Upper lobe of right lung (tissue), 1 donor: ENCODE measurements at places on chromosomes 7 and 10. TPM values are rescaled to one million over a fixed set of nuclear protein-coding genes. Genes with fewer than 3 reads are reported as not detected.
A peak's percentile ranks its signal among the peaks of the same experiment; 100 is the strongest.

DNA sequence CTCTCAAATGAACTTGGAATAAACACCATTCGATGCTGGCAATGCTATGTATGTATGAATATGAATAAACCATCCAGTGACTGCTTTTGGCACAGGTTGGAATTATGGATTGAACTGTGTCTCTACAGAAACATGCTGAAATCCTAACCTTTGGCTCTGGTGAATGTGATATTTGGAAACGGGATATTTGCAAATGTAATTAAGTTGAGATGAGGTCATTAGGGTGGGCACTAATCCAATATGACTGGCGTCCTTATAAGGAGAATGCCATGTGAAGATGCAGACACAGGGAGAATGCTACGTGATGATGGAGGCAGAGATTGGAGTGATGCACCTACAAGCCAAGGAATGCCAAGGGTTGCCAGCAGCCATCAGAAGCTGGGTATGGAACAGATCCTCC is 3.4 kb upstream of the ACTR3B start:
- no peak for DNase-seq

DNA sequence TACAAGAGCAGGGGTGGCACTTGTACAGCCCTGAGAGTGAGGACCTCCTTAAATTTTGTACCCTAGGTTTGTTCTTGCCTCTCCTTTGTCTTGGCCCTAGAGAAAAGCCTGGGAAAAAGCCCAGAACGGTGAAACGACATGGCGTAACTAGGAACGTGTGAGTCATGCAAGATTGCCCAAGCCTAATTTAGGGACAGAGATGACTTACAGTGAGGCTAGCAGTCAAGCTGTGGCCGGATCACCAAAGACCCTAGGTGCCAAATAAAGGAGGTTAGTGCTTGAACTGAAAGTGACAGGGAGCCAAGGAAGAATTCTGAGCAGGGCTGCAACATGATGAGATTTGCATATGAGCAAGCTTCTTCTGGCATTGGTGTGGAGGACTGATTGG is 25.1 kb downstream of the TBXAS1 start:
- no peak for DNase-seq

CTTNBP2 gene
- 6.3 TPM for total RNA-seq

- no peak for DNase-seq
Measured at GRCh38 chr7:18939771-18940592, 177.5 kb downstream of the TWIST1 start.

LFNG gene
- total RNA-seq: 35.4 TPM

DNA sequence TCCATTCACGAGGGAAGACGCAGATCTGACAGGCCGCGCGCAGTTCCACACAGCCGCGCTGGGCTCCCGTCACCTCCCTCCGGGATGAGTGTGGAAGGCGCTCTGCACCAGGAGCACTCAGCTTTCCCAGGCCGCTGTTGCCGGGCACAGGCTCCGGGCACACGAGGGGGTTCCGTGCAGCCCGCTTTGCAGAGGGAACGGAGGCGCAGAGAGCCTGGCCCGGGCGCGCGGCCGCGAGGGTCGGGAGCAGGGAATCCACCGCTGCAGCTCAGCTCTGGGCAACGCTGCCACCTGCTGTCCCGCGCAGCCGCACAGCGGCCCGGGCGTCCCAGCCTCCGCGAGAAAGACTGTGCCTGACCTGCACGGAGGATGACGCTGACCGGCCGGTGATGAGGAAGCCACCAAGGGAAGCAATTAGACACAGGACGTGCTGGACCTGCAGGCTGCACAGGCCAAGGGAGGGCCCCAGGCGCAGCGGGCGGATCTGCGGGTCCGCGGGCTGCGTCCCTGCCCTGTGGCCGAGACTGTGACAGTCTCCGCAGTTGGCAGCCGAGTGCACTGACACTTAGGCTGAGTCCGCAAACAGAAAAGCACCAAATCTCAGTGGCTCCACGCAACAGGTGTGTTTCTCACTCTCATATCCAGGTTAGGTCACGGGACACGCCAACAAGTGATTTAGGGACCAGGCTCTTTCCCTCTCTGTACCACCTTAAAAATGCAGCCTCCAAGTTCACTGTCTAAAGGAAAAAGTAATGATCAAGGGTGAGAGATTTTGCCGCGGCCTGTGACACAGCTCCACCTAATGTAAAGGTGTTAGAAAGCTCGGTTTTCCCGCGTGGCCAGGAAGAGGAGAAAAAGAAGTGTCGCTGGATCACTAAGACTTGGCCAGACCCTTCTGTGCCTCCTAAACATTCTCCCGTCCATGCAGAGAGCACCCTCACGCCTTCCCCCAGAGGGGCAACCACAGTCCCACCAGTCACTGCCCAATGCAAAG is 94.5 kb downstream of the SEC61G start:
- peak; percentile 73 for DNase-seq

PPP1R9A gene
- 30.6 TPM for total RNA-seq

HSPA12A gene
- 7.4 TPM for total RNA-seq

DNA sequence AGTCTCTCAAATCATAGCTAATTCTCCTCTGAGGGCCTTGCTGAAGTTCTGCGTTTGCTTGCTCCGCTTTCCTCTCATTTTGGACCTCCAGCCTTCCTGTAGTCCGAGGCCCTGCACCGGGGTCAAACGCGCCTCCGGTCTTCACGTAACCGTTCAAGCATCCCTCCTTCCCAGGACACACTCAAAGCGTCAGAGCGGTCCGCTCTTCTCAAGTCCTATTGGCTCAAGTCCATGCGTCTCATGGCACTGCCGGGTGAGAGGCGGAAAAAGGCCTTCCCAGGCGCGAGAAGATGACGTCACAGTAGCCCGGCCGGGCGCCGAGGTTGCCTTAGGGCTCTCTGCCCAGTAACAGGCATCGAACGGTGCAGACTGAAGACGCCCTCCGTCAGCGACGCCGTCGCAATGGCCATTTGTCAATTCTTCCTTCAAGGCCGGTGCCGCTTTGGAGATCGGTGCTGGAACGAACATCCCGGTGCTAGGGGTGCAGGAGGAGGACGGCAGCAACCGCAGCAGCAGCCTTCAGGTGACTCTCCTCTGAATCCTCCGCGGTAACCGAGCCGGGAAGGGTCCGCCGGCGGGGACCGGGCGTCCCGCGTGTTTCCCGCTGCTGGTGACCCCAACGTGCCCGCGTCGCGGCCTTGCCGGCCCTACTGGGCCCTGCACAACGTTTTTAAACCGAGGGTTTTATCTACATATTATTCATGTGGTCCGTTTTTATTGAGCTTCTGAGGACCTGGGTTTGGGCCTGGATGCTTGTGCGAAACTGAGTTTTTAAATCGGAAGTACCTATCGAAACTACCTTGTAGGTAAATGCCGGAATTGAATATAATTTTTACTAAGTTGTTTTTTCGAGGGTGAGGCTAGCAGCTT is at the start of gene NUP42:
TSS of gene NUP42 (plus strand) at position 365 of the 870 bp plus-strand sequence. CDS start at position 403, 38 bp downstream.
- peak; percentile 97 for DNase-seq

- DNase-seq: no peak
Measured at GRCh38 chr10:110883924-110884323, 12.2 kb downstream of the PDCD4 start.

- DNase-seq: no peak
Measured at GRCh38 chr7:40887099-40887498, 752.3 kb downstream of the SUGCT start.

GRCh38 chr7:116197360-116197759 is 13.0 kb upstream of the TES start:
- DNase-seq: no peak

FGF8 gene
- 1.2 TPM for total RNA-seq

DNA sequence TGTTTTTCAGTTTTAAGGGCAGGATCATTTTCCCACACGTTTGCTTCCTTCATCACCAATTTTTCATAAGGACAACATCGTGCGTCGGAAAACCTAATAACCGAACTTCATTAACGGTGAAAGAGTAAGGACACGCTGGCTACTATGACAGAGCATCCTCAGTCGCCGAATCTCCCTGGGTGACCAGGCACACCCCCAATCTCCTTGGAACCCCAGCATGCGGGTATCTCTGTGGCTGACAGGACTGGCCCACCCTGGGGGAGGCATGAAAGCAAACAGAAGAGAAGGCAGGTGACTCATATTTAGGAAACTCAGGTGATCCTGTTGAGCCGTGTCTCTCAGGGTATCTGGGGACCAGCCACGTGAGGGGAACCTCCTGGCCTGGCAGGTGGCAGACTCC is 134.2 kb downstream of the DIP2C start:
- DNase-seq: no peak

GTPBP4 gene
- 36.5 TPM for total RNA-seq

DNA sequence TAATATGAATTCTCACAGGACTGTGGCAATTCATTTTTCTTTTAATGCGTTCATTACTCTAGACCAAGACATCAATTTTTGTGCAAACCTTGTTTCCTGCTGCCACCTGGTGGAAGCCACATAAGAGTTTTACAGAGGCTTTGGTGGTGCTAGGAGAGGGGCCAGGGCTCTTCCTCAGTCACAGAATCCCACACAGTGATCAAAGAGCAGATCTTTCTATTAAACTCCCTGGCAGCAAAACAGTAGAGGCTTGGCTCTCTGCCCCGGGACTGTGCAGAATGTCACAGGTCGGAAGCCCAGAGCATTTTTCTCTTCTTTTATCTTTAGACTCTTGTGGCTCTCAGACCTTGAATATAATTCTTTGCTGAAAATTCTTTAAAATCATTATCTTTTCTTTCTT is 506.4 kb upstream of the C7orf33 start:
- no peak for DNase-seq

TFR2 gene
- 0.41 TPM for total RNA-seq
